ENCODE measurements at places on chromosomes 2 and 18. TPM values are rescaled to one million over a fixed set of nuclear protein-coding genes. Genes with fewer than 3 reads are reported as not detected.

The DSC3 gene
- total RNA-seq = 0.09 TPM

The FOXI3 gene
- not detected for total RNA-seq

The TTC27 gene
- total RNA-seq = 30.0 TPM

The CDH7 gene
- total RNA-seq = not detected

The IL1R2 gene
- 0.57 TPM for total RNA-seq

The SETBP1 gene
- total RNA-seq = 15.0 TPM

The SLC5A7 gene
- not detected for total RNA-seq

The ZDBF2 gene
- total RNA-seq = 20.9 TPM

The PSTPIP2 gene
- total RNA-seq = 6.4 TPM

The YIPF4 gene
- 27.1 TPM for total RNA-seq

The TCF4 gene
- total RNA-seq = 105 TPM

The TNP1 gene
- not detected for total RNA-seq

The EML6 gene
- total RNA-seq = 0.49 TPM

The AGXT gene
- total RNA-seq = not detected

The TEKT4 gene
- total RNA-seq = not detected

The KIF1A gene
- under 0.01 TPM for total RNA-seq

The ZSWIM2 gene
- not detected for total RNA-seq

The ASPRV1 gene
- total RNA-seq = not detected

The IL1RL2 gene
- 1.7 TPM for total RNA-seq

The MOGAT1 gene
- total RNA-seq = not detected

The APOB gene
- total RNA-seq = not detected

The TRIM43 gene
- total RNA-seq = not detected

The CCBE1 gene
- total RNA-seq = 16.2 TPM

The STAT4 gene
- total RNA-seq = 0.54 TPM

The CABLES1 gene
- 7.4 TPM for total RNA-seq

The COPS9 gene
- total RNA-seq = 73.0 TPM

The SCG2 gene
- 3.4 TPM for total RNA-seq

The RAD51AP2 gene
- not detected for total RNA-seq

The SCN3A gene
- total RNA-seq = 3.1 TPM

The RHOB gene
- 82.0 TPM for total RNA-seq

The RNF152 gene
- 12.8 TPM for total RNA-seq

The ECEL1 gene
- total RNA-seq = not detected

The SLC23A3 gene
- 1.6 TPM for total RNA-seq

The STARD6 gene
- not detected for total RNA-seq

The SPHKAP gene
- total RNA-seq = not detected

The LHCGR gene
- not detected for total RNA-seq

The GAL3ST2 gene
- total RNA-seq = 0.25 TPM

The KLF11 gene
- total RNA-seq = 17.2 TPM

The WNT10A gene
- not detected for total RNA-seq

The CYP27C1 gene
- total RNA-seq = 0.41 TPM

The EPG5 gene
- total RNA-seq = 14.6 TPM
